Posterior cingulate gyrus (tissue), 11 donors: ENCODE measurements at places on chromosomes 3 and 15.
A peak's percentile ranks its signal among the peaks of the same experiment; 100 is the strongest.

GRCh38 chr3:94336046-94336753 lies 273.3 kb downstream of the NSUN3 start:
- DNase-seq: no peak

GRCh38 chr15:26864664-26865191 lies 2.1 kb upstream of the GABRA5 start:
- DNase-seq: peak; percentile 32

DNA sequence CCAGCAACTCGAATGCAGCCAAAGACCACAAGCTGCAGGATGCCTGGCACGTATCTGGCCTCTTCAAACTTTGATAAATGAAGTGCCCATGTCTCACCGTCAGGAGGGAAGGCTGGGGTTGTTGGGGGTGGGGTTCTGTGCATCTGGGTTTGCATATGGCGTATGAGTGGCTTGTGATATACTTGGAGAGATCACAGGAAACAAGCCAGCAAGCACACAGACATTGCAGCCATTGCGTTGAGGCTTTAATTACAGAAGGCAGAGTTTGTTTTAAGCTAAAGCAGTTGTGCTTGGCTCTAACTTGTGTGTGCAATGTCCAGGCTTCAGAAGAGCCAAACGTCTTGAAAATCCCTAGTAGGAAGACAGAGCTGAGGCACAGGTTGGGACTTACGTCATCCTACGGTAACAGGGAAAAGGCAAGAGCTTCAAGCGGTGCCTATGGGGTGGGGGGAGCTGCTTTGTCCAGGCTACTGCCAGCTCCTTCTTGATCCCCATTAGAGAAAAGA lies 109.2 kb downstream of the ASB7 start:
- no peak for DNase-seq

GRCh38 chr3:52415800-52416199 lies 29.1 kb downstream of the SEMA3G start:
- no peak for DNase-seq

- DNase-seq: no peak
Measured at GRCh38 chr3:158105119-158105709, 1.0 kb downstream of the SHOX2 start.

- DNase-seq: no peak
Measured at GRCh38 chr15:35921046-35921445, 375.1 kb upstream of the DPH6 start.

DNA sequence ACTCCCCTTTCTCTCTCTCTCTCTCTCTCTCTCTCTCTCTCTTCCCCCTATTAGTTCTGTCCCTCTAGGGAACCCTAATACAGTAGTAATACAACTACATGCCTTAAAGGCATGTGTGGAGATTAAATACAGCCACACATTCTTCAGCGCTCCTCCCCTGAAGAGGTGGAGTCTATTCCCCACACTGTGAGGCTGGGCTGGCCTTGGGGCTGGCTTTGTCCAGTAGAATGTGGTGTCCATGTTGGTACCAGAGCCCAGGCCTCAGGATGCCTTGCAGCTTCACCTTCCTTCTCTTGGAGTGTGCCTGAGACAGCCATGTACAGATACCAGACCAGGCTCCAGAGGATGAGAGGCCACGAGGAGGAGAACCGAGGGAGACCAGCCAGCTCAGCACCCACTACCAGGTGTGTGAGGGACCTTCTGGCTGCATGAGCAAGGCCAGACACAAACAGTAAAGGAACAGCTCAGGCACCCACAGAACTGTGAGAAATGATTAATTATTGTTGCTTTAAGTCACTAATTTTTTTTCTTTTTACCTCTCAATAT lies 10.7 kb downstream of the SLC6A20 start:
- no peak for DNase-seq

DNA sequence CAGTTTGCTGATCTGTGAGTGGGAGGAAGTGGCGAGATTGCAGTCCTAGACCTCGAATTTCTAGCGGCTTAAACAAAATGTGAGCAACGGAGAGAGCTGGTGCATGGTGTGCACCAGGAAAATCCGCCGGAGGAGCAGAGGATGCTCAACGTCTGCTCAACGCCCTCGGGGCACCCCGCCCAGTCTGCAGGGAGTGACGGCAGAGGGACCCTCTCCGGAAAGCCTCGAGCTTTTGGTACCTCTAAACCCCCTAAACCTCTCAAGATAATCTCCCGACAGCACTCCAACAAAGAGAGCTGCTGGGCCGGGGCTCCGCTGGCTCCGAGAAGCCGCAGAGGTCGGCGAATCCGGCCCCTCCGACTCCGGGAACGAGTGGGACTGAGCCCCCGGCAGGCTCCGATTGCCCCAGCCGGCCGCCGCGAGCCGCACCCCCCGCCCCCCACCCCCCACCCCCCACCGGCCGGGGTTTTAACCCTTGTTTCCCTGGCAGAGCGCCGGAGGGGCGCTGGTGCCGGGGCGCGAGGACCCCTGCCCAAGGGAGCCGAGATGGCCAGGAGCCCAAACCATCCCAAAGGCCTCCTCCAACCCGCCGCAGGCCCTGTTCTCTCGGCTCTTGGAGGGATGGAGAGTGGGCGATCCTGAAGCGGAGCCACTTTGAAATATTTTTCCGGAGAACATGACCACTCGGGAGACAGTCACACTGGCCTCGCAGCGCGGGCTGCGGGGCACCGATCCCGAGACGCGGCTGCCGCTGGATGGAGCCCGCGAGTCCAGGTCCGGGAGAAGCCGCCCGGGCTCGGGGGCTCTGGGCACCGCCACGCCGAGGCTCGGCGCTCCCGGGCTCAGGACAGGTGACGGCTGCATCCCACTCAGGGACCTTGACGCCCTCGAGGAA lies 1.5 kb downstream of the MEGF11 start:
- peak; percentile 62 for DNase-seq

- no peak for DNase-seq
Measured at GRCh38 chr15:56232058-56232457, 11.6 kb downstream of the RFX7 start.

GRCh38 chr3:162092751-162093150 lies 596.1 kb downstream of the OTOL1 start:
- no peak for DNase-seq

GRCh38 chr3:144106970-144107369 lies 135.3 kb downstream of the DIPK2A start:
- no peak for DNase-seq

GRCh38 chr3:60277361-60277800 lies 973.9 kb downstream of the FHIT start:
- DNase-seq: no peak

DNA sequence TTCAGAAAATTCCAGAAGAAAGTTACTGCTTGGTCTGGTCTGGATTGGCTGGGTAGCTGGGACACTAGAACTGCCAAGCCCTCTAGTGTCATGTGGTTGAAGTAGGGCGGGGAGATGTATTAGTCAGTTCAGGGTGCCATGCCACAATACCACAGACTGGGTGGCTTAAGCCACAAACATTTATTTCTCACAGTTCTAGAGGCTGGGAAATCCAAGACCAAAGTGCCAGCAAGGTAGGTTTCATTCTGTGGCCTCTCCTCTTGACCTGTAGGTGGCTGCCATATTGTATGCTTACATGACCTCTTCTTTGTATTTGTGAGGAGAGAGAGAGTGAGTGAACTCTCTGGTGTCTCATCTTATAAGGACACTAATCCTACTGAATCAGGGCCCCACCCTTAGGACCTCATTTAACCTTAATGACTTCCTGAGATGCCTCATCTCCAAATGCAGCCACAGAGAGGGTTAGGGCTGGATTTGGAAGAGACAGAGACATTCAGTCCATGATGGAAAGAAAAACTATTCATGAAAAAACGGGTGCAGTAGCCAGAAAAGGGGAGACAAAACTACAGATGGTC lies 18.1 kb upstream of the ZSCAN2 start:
- no peak for DNase-seq

GRCh38 chr3:118641608-118642007 lies 393.0 kb downstream of the IGSF11 start:
- peak; percentile 24 for DNase-seq

- no peak for DNase-seq
Measured at GRCh38 chr3:88936831-88937230, 170.6 kb upstream of the EPHA3 start.

- DNase-seq: no peak
Measured at GRCh38 chr3:8665407-8665896, 20.9 kb upstream of the SSUH2 start.

GRCh38 chr3:48500656-48501055 lies 3.3 kb downstream of the SHISA5 start:
- DNase-seq: no peak

- DNase-seq: no peak
Measured at GRCh38 chr3:12629560-12629959, 34.4 kb downstream of the RAF1 start.

DNA sequence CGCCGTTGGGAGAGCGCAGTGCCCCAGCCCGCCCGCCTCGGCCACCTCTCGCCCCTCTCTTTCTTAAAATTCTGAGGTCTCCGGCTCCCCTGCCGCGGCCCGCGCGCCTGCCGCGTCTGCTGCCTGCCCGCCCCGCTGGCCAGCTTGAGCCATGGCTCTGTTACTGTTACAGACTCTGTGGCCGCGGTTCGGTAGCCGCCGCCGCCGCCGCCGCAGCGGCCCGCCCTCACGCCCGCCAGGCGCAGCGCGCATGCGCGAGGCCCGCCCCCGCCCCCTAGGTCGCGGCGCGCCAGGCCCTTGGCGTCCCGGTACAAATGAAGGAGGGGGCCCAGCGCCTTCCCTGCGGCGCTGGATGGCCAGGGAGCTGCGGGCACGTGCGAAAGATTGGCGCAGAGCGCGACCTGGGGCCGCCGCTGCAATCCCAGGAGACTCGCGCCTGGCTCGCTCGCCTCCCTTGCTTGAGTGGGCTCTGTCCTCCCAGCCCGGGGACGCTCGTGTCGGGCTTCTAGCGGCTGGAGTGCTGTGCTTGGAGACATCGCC lies at the start of gene ONECUT1:
TSS of gene ONECUT1 (minus strand) at position 168 of the 540 bp plus-strand sequence. CDS start 452 bp downstream, outside the sequence.
- no peak for DNase-seq

DNA sequence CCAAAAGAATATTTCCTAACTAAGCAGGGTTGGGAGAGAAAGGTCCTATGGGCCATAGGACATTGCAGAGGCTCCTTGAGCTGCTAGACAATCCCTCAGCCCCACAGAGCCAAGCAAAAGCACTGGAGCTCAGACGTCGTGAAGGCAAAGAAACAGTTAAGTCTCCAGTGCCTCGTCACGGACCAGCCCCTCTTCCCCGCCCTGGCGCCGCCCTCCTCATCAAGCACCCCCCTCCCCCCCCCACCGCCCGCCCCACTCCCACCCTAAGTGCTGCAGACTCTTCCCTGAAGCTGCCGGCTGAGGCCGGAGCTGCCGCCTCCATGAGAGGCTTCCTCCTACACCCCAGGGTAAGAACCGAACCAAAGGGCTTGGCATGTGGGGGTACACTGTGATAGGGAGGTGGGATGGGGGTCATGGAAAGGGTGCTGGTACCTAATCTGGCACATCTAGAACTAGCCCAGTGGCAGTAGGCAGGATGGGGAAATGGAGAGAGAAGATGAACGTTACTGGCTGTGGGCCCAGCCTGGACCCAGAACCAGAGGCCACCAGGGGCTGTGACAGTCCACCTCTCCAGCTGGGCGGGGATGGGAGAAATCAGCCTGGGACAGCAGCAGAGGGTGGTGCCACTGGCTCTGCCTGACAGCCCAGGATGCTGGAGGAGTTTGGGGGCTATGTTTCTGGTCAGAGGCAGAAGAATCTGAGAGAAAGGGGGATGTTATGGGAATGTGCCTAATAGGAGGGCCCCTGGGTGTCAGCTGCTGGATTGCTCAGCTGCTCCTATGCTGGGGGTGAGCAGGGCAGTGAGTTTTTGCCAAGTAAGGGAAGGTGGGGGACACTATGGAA lies at the start of gene MAP1A:
TSS of gene MAP1A (plus strand) at position 255 of the 843 bp plus-strand sequence. CDS start 3,866 bp downstream, outside the sequence.
- DNase-seq: peak; percentile 71

GRCh38 chr15:55989383-55989782 lies 4.0 kb downstream of the NEDD4 start:
- no peak for DNase-seq

GRCh38 chr3:51581524-51581923 lies 43.0 kb downstream of the RAD54L2 start:
- DNase-seq: no peak

DNA sequence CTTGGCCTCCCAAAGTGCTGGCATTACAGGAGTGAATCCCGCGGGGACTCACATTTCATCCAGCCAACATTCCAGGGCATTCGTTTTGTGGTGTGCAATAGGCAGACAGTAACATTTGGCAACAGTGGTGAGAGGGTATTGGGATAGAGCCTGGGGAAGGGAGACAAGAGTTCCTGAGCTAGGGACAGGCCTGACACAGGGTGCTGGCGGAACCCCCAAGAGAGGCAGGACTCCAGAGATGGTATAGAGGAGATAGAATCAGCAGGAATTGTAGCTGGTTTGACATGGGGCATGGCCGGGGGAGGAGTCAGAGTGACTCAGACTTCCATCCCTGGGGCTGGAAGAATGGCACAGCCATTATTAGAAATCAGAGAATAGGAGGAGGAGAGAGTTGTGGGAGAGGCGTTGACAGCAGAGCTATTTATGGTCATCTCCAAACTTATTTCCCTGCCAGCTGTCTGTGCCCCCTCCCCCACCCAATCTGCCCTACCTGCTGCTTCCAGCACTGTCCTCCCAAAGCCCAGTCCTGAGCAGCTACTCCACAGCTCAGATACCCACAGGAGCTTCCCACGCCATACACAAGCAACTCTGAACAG lies 4.4 kb upstream of the IDH2 start:
- no peak for DNase-seq

DNA sequence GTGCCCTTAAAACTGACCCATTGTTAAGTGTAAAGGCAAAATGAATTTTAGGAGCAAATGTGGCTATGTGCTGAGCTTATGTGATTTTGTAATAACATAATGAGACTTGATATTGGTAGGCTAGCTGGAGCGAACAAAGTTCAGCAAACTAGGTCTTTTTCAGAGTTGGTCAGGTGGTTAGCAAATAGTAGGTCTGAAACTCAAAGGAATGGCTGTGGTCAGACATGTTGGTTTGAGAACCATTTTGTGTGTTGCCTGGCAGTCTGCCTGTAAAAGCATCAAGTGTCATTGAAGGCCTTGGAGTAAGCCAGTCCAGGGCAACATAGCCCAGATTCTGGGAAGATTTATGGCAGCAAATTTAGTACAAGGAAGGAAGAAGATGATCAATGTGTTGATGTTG lies 16.4 kb downstream of the FBXO22 start:
- DNase-seq: no peak

DNA sequence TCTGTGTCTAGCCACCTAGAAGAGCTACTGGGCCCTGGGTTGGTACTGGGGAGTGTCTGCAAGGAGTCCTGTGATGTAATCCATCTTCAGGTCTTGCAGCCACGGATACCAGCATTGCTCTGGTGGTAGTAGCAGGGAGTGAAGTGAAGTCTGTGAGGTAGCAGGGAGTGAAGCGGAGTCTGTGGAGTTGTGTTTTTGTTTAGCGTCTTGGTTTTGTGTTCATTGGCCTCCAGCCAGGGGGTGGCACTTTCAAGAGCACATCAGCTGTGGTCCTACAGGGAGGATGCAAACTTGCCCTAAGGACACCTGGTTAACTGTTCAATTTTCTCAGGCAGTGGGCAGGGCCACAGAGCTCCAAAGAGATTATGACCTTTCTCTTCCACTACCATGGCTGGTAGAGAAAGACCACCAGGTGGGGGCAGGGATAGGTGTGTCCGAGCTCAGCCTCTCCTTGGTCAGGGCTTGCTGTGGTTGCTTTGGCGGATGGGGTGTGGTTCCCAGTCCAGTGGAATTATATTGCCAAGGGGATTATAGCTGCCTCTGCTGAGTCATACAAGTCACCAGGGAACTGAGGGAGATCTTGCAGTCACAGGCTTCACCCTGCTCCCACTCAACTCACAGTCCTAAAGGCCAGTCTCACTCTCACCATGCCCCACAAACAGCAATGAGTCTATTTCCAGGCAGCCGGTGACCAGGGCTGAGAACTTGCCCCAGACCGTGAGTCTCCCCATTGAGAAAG lies 424.7 kb downstream of the ZBBX start:
- DNase-seq: no peak

GRCh38 chr15:33007303-33007855 lies 187.1 kb downstream of the FMN1 start:
- no peak for DNase-seq

GRCh38 chr15:57150066-57150865 lies 226.0 kb upstream of the CGNL1 start:
- DNase-seq: no peak
